ENCODE measurements at places on chromosomes 3 and 15. TPM values are rescaled to one million over a fixed set of nuclear protein-coding genes. Genes with fewer than 3 reads are reported as not detected.

CRABP1 gene
- 0.32 TPM for total RNA-seq

A4GNT gene
- total RNA-seq: not detected

CGNL1 gene
- total RNA-seq: 57.0 TPM

DNAJB11 gene
- 60.5 TPM for total RNA-seq

ZMYND10 gene
- 0.40 TPM for total RNA-seq

FBXL22 gene
- 31.1 TPM for total RNA-seq

RPUSD3 gene
- 37.7 TPM for total RNA-seq

GRK7 gene
- not detected for total RNA-seq

BNC1 gene
- 0.79 TPM for total RNA-seq

C3orf70 gene
- 3.6 TPM for total RNA-seq

LRRIQ4 gene
- total RNA-seq: not detected

CCR3 gene
- not detected for total RNA-seq

SETD2 gene
- total RNA-seq: 35.6 TPM

RYK gene
- 48.3 TPM for total RNA-seq

CPOX gene
- total RNA-seq: 13.4 TPM

GPD1L gene
- total RNA-seq: 292 TPM

GJD2 gene
- total RNA-seq: 23.0 TPM
